ENCODE measurements at places on chromosomes 1 and 21.

GRCh38 chr1:222910699-222911098, 95.9 kb downstream of the DISP1 start:
- DNase-seq: no peak

DNA sequence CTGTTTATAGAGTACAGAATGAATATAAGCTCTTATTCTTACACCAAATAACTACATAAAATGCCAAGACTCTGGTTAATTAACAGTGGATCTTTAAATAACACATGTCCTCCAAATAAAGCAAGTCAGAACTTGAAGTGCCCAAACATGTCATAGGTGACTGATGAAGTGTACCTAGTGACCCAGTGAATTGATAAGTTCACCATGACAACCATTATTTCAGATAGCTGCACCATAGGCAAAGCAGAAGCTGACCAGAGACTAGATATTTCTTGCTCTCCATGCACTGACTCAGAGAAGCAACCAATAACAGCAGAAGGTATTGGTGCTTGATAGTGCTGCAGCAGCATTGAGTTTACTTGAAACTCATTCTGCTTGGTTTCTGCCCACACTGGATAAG, 192.1 kb downstream of the DUSP10 start:
- DNase-seq: no peak

- no peak for DNase-seq
These were observed 66.6 kb downstream of the GABPA start for GRCh38 chr21:25801217-25802014.

- no peak for DNase-seq
These were observed 40.0 kb downstream of the GADD45A start for GRCh38 chr1:67724928-67725560.

All from NCI-H446 treated with DMSO at 0.1 percent for 48 hours (cell line).